ENCODE measurements at places on chromosomes 2 and 18.

DNA sequence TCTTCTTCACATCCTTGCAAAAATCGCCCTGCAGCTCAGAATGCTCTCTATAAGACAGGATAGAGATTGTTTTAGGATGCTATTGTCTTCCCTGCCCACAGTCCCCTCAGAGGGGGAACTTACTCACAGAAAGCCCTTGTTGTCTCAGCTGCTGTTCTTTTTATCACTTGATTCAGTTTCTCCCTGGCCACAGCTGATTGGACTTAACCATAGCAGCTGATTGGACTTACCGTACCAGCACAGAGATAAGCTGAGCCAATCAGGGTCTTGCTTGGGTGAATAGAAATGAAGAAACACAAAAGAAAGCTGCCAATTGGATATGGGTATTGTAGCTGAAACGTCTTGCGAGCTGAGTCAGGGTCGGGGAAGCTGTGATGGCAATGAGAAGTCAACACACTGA is 194.2 kb upstream of the MEX3C start:
- no peak for DNase-seq

- no peak for DNase-seq
Observed at GRCh38 chr18:23244401-23244800, 109.1 kb downstream of the CABLES1 start.

DNA sequence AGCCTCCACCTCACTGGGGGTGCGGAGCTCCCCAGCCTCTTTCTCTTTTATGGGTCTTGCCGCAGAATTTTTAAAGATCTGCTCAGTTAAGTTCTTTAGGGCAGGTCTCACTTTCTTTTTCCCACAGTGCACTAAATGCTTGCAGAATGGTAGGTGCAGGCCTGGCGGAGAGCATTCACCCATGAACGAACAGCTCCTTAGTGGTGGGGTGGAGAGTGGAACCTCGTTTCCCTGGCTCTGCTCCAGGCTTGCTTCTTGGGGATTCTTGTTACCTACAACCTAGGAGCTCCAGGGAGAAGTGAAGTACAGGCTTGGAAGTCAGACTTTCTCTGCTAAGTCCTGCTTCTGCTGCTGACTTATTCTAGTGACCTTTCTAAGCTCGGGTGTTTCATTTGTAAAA is 70.3 kb upstream of the PXDN start:
- DNase-seq: no peak

DNA sequence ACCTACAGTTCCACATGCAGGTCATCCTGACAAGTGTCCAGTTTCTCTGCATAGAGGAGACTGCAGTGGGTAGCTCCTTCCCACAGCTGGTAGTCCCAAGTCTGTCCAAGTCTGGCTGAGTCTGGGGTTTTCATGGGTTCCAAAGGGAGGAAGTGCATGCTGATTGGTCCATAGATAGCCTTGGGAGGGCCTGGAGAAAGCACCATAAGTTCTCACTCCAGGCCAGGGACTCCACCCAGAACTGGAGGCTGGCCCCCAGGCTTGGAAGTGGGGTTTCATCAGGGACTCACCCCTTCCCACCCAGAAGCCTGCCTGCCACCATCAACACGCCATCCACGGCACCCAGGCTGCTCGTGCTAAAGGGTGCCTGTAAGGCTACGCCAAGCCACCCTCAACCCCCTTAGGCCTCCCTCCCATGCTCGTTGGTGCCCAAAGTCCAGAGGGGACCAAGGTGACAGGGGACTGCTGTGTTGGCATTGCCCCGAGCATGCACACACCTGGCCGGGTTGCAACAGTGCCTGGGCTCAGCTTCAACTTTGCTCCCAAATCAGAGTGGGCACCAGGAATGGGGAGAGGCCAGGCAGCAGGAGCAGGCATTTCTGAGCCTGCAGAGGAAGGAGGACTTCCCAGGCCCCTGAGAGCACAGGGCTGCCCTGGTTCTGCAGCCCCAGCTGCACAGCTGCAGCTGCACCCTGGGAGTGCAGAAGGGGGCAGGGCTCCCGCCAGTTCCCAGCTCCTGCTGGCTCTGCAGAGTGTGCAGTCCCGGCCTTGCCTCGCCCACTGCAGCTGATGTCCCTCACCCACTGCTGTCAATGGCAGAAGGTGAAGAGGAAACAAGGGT is 116.5 kb upstream of the MAP2 start:
- DNase-seq: no peak

GRCh38 chr18:75208155-75208835 is 644 bp downstream of the PTGR3 start:
- DNase-seq: peak; percentile 46

- no peak for DNase-seq
Observed at GRCh38 chr2:220065581-220065980, 438.2 kb downstream of the SLC4A3 start.

DNA sequence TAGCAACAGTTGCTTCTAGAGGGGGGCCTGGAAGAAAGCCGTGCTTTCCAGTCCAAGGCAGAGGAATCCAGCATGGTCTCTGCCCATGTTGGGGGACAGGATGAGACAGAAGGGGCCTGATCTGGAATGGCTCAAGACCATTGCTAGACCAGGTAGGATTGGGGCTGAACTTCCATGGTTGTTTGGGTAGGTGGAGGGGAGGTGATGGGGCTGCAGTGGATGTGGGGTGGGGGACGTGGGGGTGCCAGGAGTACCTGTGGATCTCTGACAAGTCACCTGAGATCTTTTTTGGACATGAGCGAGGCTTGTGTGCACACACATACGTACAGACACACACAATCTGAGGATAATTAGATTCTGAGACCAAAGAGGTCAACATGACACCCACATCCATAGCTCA is 228.7 kb upstream of the SKOR2 start:
- no peak for DNase-seq

GRCh38 chr2:55923091-55923981 is at the start of gene EFEMP1:
EFEMP1 (minus strand) TSS chr2:55923782; CDS start chr2:55922440, 1,342 bp downstream.
- DNase-seq: peak; percentile 54

- DNase-seq: no peak
Observed at GRCh38 chr2:56207760-56208159, 24.0 kb downstream of the CCDC85A start.

Data from HuH-7.5 (cell line).